ENCODE measurements at places on chromosomes 7 and 10.
A peak's percentile ranks its signal among the peaks of the same experiment; 100 is the strongest.

DNA sequence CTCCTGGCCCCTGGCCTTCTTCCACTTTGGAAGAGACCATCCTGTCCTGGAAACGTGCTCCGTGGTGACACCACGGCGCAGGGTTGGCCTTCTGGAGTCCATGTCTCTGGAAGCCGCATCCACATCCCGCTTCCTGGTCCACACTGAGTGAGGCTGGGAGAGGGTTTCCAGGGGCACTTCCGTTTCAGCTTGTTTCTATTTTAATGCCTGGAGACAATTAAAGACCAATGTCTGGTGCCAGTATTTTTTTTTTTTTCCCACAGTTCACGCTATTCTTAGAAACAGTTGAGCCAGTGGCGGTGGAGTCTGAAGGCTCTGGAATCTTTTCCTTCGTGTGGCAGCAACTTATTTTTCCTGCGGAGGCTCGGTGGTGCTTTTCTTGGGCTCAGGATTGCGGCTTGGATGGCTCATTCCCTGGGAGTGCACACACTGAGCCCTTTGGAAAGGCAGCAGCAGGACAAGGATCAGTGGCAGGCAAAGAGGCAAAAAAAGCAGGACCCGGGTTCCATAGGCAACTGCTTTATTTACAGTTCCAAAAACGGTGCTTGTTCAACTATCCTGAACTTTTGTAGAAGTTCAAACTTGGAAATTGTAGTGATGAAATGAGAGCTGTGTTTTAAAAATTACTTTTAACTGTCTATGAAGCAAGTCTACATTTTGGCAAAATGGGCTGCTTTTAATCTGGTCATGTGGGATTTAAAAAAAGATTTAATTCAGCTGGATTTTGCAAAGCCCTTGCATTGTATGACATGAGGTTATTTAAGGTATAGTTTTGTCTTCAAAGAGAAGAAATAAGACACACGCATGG, 202.8 kb downstream of the BAMBI start:
- no peak for DNase-seq

- DNase-seq = no peak
Measured at GRCh38 chr10:113504423-113504822, 48.4 kb upstream of the HABP2 start.

DNA sequence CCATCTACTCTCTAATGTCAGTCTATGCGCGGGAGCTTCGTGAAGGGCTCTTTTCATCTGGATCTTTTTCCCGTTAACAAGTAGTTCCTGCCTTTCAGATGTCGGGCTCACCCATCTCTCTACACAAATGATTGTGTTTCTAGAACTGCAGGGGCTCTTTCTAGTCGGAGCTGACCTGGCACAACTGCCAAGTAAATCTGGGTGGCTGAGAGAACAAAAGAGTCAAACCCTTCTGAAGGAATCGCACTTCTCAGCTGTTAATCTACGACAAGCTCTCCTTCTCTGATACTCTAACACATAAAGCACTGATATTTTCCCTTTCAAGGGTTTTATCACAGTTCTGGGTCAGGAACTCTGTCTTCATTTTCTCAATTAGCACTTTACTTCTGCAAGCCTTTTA, 144.7 kb downstream of the NRP1 start:
- no peak for DNase-seq

DNA sequence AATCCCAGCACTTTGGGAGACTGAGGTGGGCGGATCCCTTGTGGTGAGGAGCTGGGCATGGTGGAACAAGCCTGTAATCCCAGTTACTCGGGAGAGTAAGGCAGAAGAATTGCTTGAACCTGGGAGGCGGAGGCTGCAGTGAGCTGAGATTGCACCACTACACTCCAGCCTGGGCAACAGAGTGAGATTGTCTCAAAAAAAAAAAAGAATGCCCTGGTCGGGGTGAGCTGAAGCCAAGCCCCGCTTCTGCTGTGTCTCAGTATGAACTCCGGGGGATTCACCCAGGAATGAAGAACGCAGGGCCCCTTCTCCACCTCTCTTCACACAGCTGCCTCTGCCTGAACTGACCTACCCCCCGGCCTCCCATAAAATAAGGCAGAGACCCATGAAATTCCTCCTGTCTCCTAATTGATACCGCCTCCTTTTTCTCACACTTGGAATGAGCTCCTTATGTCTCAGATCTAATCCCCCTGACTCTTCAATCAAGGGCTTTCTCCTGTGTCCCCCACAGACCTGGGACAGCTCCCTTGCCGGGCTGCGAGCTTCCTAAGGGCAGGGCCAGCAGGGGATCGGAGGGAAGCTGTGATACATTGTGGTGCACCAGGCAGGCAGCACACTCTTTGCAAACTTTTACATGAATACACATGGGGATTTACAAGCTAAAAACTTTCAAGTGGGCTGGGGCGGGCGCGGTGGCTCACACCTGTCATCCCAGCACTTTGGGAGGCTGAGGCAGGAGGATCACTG, 911 bp upstream of the ZP3 start:
- DNase-seq = no peak

DNA sequence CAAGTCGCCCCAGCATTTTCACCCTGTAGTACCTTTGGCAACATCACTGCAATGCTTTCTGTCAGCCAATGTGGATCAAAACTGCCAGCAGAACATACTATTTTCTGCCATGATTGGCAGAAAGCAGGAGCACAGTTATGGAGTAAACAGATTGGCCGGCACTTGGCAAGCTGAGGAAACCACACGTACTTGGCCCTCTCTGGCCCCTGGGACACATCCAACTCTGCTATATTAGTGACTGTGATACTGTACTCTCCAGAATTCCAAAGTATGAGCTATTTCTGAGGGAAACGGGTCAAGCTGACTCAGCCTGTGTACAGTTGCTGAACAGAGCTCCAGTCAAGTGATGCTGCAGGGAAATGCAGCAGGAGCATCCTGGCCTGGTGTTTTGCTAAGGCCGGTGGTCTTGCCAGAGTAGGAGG, 39.8 kb upstream of the LANCL2 start:
- DNase-seq = no peak

- no peak for DNase-seq
Measured at GRCh38 chr7:153948060-153948459, 104.1 kb upstream of the DPP6 start.

GRCh38 chr7:27083646-27084045, 12.2 kb downstream of the HOXA1 start:
- DNase-seq = no peak

DNA sequence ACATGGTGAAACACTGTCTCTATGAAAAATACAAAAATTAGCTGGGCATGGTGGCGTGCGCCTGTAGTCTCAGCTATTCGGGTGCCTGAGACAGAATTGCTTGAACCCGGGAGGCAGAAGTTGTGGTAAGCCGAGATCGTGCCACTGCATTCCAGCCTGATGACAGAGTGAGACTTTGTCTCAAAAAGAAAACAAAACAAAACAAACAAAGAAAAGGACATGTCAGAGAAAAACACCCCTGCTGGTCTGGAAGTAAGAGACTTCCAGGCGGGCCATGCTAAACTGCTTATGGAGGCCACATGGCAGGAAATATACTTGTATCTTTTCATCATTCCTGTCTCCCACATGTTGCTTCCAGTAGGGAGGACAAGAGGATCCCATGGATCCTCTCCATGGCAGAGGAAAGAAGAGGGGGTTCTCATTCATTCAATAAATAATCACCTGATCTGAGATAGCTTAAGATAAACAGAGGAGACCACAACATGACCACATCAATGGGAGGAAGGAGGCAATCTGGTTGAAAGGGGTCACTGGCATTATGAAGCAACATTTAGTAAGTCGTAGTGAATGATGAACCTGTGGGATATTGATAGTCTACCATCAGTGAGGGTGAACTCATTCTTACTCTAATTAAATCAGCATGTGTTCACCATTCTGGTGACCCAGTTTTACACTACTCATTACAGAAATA, 60.5 kb upstream of the ZNF138 start:
- no peak for DNase-seq

DNA sequence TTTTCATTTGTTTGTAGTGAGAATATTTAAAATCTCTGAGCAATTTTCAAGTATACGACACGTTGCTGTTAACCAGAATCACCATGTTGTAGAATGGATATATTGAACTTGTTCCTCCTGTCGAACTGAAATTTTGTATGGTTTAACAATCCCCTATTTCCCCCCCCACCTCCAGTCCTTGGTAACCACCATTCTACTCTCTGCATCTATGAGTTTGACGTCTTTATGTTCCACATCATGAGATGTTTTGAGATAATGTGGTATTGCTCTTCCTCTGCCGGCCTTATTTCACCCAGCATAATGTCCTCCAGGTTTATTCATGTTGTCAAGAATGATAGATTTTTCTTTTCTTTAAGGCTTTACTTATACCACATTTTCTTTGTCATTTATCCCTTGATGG, 17.4 kb upstream of the PRKCQ start:
- no peak for DNase-seq

DNA sequence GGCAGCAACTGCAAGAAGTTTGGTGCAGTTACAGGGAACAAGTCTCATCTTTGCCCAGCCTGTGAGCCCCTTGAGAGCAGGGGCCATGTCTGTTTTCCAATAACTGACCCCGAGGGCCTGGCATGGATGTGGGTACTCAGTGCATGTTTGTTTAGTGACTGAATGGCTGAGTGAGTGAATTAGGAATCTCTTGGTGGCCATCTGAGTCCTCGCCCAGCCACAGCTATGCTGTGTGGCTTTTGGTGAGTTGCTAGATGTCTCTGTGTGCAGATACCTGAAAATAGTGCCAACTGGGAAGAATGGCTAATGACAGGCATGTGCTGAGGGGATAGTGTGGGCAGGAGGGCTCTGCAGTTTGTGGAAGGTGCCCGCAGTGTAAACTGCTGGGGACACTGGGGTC, 54.4 kb upstream of the PCBD1 start:
- DNase-seq = no peak

DNA sequence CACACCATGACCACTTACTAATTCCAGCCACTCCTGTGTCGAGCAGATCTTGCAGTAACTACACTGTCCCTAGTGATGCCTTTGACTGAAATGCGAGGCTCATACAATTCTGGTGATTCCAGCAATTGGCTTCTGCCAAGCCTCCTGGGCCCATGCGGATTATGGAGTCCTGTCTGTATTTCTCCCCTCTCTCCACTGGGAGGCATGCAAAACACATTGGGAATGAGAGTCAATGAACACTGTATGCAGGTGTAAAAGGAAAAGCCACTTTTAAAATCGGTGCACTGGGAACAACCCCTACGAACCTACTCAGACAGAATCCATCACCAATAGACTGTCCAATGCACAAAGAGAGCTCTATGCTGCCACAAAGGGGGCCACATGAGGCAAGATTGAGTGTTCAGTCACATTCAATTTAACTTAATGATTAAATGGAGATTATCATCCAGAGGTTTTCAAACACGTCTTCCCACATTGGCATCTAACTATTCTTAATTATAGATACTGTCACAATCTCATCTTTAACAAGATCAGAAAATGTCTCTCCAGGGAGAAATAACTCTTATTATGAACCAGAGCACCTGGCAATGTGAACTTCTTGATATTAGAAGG, 550.6 kb downstream of the GLRX3 start:
- no peak for DNase-seq

DNA sequence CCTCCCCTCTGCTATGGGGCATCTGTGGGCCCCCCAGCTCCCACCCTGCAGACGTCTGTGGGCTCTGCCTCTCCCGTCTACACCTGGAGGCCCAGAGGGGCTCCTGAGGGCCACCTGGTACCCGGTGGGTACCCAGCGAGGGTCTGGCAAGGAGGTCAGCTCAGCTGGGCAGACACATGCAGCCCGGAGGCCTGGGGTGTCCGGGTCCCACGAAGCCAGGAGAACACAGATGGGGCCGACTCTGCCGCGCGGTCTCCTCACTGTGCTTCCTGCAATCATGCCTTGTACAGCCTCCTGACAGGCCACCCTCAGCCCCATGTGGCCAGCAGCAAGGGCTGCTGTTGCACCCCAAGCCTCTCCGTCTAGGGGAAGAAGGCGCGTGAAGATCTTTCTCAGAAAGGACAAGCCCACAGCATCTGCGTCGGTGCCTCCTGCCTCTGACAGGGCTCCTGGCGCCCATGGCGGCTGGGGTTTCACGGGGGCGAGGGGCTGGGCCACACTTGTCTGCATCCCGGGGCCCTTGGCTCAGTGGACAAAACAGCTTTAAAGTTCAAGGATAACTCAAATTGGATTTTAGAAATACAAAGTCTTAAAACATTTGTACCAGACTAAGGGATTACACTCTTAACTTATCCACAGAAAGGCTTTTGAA, 391.3 kb downstream of the DNAJB6 start:
- DNase-seq = no peak

DNA sequence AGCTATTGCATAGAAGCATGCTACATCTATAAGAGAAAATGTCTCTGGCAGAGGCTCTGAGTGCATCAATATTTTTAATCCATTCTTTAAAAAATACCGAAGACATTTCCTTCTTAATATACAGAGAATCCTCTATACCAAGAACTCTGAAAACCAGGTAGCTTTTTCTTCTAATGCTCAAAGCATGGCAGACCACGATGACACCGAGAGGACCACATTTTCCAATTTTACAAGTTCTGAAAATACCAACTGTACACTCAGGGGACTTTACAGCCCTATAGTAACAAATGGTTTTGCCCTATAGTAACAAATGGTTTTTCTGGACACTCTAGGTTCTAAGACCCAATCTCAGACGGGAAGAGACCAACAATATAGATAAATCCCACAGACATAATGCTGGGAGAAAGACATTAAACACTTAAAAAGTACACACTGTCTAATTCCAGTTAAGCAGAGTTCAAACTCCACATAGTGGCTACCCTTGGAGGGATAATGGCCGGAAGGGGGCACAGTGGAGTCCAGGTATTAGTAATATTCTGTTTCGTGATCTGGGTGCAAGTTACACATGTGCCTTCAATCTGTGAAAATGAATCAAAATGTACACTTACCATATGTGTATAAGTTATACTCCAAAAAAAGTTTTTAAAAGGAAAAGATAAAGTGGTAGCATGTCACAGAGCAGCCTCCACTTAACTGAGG, 26.2 kb downstream of the CCDC6 start:
- DNase-seq = no peak

GRCh38 chr7:147878912-147879661, 711.5 kb upstream of the C7orf33 start:
- peak; percentile 46 for DNase-seq

DNA sequence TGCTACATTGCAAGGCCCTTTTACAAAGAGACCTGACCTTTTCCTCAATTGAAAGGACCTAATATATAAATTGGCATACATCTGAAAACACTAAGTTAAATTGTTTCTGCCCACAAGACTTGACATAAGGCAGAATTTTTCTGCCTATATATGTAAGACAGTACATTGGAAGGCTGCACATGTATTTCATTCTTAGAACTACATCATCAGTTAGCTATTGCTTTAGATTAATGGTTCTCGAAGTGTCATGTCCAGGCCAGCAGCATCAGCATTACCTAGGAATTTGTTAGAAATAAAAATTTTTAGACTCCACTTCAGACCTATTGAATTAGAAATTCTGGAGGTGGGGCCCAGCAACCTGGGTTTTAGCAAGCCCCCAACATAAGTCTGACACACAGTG, 373.9 kb downstream of the LRRTM3 start:
- no peak for DNase-seq

Data from inflammatory macrophage treated with lipopolysaccharide for 4 hours (primary cell).